NB4 (cell line): ENCODE measurements at places on chromosomes 16 and 17.
A peak's percentile ranks its signal among the peaks of the same experiment; 100 is the strongest.

GRCh38 chr17:32152130-32152529 lies 9.8 kb downstream of the RHOT1 start:
- peak; percentile 62 for DNase-seq

- peak; percentile 44 for DNase-seq
Measured at GRCh38 chr17:31780483-31780882, 78.6 kb downstream of the COPRS start.

- DNase-seq = no peak
Measured at GRCh38 chr17:33802349-33803198, 452.5 kb upstream of the CCL2 start.

GRCh38 chr17:42246515-42246914 lies 29.7 kb downstream of the STAT5B start:
- peak; percentile 32 for DNase-seq

DNA sequence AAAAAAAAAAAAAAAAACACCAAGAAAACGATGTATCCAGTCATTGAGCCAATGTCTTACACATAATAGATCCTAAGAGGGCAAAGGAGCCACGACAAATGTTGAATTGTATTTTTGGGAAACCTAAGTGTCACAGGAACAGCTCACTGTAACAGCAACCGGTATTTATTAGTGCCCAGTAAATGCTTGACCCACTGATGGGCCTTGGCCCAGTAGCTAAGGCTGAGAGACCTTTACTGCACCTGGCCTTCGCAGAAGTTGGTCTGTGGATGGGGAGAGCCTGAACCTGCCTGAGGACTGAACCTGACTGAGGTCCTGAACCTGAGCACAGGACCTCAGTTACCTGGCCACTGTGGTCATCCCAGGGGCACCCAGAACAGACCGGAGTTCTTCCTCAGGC lies 65.0 kb upstream of the TBX2 start:
- no peak for DNase-seq

DNA sequence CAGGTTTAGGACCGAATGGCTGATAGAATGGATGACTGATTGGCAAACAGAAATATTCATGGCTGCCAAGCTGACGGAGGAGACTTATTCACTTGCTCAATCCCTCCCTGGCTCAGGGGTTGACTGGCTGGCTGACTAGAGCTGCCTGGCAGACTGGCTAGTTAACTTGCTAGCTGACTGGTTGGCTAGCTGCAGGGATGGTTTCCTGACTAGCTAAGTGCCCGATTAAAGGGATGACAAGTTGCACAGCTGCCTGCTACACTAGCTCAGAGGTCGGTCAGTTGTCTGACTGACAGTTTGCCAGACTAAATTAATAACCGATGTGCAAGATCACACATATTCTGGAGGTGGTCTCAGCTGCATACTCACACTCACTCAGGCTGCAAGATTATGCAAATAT lies 1208.4 kb upstream of the CDH8 start:
- DNase-seq = no peak

GRCh38 chr17:83199500-83200201 lies 120.2 kb downstream of the METRNL start:
- DNase-seq = peak; percentile 91

DNA sequence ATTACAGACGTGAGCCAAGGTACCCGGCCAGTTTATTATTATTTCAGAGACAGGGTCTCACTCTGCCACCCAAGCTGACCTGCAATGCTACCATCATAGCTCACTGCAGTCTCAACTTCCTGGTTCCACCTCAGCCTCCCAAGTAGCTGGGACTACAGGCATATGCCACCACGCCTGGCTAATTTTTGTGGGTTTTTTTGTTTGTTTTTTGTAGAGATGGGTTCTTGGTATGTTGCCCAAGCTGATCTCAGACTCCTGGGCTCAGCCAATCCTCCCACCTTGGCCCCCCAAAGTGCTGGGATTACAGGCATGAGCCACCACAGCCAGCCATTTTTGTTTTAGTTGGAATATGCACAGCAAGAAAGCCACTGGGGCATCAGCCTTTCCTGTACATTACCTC lies 115.7 kb downstream of the MRM1 start:
- no peak for DNase-seq

DNA sequence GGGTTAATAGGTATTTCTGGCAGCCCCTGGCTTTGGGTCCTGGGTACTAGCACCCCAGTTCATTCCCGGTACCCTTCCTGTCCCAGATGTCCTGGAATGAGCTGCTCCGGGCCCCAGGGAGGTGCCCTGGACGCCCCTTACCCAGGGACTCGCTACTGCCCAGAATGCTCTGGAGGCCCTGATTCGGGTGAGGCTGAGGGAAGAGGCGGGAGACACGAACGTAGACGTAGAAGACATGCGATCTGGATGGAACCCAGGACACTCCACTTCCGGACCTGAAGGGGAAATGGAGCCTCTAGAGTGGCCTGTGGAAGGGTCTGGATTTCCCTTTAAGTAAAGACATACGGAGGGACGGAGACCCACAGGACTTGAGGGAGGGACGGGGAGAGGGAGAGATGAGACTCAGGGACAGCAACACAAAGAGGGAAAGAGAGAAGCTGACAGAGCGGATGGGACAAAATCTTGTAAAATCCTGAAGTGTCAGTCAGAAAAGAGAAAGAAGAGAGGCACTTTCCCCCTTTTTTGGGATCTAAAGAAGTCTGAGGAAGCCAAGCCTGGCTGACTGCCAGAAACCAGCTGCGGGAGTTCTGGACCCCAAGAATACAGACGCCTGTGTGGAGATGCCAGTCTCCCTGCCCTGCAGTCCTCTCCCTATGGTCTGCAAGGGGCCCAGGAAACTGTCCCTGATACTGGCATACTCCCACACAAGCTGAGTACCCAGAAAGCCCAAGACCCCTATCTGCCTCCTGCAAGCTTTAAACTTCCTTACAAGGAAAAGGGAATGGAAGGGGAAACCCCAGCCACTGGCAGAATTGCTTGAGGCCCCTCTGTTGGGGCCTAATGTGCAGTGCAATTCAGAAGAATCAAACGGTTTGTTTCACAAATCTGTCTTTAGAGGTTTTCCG lies 1.0 kb upstream of the HOXB13 start:
- DNase-seq = no peak

DNA sequence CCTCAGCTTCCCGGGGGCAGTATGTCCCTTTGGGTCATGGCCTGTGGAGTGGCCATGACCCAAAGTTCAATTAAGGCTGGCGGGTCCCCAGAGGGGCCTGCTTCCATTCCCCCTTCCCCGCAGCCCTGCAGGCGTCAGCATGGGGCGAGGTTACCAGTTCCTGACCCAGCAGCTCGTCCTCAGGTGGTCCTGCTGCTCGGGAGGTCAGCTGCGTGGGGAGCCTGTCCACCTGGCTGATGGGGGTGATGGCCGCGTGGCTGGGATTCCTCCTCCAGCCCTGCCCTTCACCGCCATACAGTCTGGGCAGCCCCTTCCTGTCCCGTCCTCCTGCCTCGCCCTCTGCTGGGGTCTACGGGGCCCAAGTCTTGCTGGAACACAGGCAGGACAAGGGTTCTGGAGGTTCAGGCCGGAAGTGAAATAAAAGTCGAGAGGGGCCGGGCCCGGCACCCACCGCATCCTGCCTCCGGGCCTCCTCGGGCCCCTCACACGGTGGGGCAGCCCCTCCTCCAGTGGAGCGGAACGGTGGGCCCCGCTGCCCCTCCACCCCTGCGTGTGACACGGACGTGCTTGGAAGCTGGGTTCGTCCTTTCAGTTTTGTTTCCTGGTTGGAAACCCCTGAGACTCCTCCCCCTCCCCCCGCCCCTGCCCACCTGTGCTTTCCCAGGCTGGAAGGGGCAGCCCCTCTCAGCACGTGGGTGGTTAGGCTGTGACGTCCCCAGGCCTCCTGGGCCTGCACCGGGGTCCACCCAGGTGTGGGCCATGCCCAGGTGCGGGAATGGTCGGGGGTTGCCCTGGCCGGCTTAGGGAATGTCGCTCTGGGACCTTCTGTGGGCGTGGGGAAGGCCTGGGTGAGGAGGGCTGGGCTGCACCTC lies 6.8 kb downstream of the UBALD2 start:
- no peak for DNase-seq

GRCh38 chr16:64749346-64749745 lies 372.5 kb downstream of the CDH11 start:
- DNase-seq = no peak

- peak; percentile 95 for DNase-seq
Measured at GRCh38 chr17:46922804-46923635, at the start of gene GOSR2. TSS of gene GOSR2 (plus strand) at chr17:46923160. CDS start at chr17:46923193, 33 bp downstream.

- DNase-seq = peak; percentile 90
Measured at GRCh38 chr16:31354394-31355291, at the start of gene ITGAX. TSS of gene ITGAX (plus strand) at chr16:31355176. CDS start at chr16:31355255, 79 bp downstream.

- no peak for DNase-seq
Measured at GRCh38 chr16:31718998-31719397, 154.6 kb upstream of the ZNF267 start.

DNA sequence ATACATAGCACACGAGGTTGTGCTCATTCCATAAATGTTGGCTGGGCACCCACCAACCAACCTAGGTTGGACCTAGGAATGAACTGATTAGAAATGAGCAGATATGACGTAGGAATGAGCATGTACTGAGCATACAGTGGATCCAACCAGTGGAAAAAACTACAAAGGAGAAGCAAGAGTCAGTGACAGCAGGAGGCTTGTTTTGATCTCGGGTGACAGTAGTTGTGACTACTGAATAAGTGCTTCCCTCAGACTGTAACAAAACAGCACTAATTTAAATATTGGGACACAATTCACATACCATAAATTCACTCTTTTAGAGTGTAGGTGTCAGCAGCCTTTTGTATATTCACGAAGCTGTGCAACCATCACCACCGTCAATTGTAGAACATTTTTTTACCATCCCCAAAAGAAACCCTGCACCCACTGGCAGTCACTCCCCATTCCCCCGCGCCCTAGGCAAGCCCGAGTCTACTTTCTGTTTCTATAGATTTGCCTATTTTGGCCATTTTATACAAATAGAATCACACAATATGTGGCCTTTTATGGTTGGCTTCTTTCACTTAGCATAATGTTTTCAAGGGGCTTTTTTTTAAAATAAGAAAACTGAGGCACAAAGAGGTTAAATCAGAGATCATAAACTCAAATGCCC lies 7.0 kb downstream of the VAC14 start:
- no peak for DNase-seq

DNA sequence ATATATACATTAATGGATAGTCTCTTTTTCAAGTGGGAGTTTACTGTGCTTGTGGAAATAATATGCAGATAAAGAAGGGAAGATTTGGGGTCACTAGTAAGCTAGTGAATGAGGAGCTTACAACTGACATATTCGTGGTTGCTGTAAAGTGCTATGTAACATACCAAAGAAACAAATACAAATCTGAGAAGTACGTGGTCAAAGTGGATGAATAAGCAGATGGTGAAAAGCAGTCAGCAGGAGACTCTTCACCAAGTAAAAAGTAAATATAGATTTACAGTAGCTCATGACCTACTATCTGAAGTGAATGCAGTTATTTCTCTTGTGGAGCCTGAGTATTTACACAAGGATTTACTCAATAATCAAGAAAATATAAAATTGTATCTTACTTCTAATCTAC lies 136.6 kb upstream of the ELAC2 start:
- no peak for DNase-seq

DNA sequence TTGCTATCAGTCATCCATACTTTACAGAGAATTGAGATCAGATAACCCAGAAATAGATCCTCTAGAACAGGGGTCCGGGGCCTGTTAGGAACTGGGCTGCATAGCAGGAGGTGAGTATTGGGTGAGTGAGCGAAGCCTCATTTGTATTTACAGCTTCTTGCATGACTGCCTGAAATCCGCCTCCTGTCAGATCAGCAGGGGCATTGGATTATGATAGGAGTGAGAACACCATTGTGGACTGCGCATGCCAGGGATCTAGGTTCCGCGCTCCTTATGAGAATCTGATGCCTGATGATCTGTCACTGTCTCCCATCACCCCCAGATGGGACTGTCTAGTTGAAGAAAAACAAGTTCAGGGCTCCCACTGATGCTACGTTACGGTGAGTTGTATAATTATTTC lies 13.0 kb upstream of the SCIMP start:
- DNase-seq = no peak

DNA sequence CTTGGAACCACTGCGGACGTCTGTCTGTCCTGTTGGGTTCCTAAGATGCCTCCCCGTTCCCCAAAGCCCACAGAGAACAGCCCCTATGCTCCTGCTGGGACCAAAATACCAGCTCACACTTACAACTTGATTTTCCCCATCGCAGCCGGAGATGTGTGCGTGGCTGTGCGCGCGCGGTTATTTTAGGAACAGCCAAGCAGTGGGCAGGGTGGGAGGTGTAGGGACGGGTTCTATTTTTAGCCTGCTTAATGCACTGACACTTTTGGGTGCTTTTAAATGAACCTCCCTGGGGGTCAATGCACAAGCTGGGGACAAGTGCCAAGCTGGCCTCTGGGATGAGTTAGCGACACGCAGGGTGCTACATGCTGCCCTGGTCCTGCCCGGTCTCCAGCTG lies 74.1 kb downstream of the KLHDC4 start:
- DNase-seq = no peak

GRCh38 chr17:8803531-8804420 lies 4.6 kb upstream of the MFSD6L start:
- DNase-seq = peak; percentile 11

- peak; percentile 59 for DNase-seq
Measured at GRCh38 chr16:30585022-30585399, 486 bp downstream of the ZNF785 start.
